Ovary (tissue), 10 donors: ENCODE measurements at places on chromosomes 6 and 20. TPM values are rescaled to one million over a fixed set of nuclear protein-coding genes. Genes with fewer than 3 reads are reported as not detected.

- no peak overlapping the region for H3K27ac ChIP-seq
- no peaks in the 10 kb centered on the region for H3K4me1 ChIP-seq
- no peaks in the 10 kb centered on the region for H3K36me3 ChIP-seq
- no peak overlapping the region for H3K4me3 ChIP-seq
- no peaks in the 10 kb centered on the region for H3K27me3 ChIP-seq
These were observed 8.0 kb downstream of the DACT2 start for GRCh38 chr6:168311410-168312124.

DNA sequence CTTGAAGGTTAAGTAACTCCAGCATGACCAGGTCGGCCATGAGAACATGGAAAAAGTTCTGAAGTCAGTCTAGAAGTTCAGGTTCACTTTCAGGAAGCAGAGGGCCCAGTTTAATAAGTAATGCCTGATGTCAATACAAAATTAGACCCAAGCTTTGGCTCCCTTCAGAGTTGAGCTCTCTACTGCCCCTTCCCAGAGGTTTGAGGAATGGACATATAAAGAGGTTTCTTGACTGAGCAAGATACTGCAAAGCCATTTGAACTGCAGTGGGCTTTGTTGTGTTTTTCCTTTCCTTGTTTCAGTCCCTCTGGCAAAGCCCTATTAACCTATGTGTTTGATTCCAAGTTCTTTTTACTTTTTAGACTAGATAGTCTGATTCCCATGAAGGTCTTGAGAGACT lies 97.8 kb upstream of the PREP start:
- H3K27me3 ChIP-seq = no peaks in the 10 kb centered on the region
- H3K4me3 ChIP-seq = no peak overlapping the region
- no peaks in the 10 kb centered on the region for H3K4me1 ChIP-seq
- H3K36me3 ChIP-seq = no peaks in the 10 kb centered on the region

GRCh38 chr6:2410656-2411380 lies 165.4 kb upstream of the GMDS start:
- no peaks in the 10 kb centered on the region for H3K27me3 ChIP-seq
- no peak for DNase-seq
- no peaks in the 10 kb centered on the region for H3K36me3 ChIP-seq
- no peak overlapping the region for H3K4me3 ChIP-seq
- no peak overlapping the region for H3K27ac ChIP-seq

FAM83C gene
- total RNA-seq = not detected

DNA sequence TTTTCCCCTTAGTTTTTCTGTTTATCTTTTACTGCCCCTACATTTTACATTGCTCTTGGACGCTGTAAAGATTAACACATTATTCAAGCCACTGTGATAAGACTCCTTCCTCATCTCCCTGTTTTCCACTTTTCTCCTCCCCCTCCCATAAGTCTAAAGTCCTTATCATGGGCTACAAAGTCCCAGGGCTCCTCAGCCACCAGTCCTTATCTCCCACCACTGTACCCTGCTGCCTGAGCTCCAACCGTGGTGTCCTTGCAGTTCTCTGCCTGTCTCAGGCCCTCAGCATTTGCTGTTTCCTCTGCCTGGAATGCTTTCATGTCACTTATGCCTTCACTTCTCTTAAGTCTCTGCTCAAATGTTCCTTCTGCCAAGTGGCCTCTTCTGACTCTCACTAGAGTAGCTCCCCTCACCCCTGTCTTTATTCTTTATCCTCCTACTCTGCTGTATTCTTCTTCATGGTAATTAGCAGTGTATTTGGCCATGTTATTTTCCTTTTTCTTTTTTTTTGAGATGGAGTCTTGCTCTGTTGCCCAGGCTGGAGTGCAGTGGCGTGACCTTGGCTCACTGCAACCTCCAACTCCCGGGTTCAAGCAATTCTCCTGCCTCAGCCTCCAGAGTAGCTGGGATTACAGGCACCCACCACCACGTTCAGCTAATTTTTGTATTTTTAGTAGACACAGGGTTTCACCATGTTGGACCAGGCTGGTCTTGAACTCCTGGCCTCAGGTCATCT lies 10.8 kb upstream of the LATS1 start:
- no peak overlapping the region for H3K4me3 ChIP-seq
- H3K4me1 ChIP-seq = no peaks in the 10 kb centered on the region
- H3K36me3 ChIP-seq = no peaks in the 10 kb centered on the region
- H3K27me3 ChIP-seq = no peaks in the 10 kb centered on the region
- no peak overlapping the region for H3K27ac ChIP-seq

CYP39A1 gene
- 13.2 TPM for total RNA-seq

DNA sequence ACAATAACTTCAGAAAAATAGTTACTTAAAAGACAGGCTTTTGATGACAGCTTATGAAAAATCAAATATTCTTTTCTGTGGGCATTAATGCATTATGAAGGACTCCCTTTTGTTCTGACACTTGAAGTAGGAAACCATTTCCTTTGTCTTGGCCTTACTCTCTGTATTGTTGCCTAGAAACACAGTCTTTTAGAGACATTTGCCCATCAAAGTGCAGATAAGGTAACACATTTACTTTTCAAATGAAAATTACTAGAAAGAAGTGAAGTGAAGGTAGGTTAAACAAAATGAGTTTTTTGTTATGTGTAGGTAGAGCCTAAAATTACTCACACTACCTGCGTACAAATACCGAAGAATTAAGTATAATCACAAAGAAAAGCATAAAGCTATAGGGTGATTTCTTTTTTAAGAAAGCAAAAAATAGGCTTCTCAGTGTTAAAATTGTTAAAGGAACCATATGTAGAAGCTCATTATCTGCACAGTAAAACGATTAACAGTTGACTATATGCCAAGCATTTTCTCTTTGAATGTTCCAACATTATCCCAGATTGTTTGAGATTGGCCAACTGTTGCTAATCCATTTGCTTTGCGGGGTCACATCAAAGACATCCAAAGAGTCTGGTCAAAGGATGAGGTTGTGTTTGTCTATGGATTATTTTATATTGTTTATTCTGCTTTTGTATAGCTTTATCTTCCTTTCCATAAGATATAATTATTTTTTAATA lies 542.0 kb upstream of the RNF217 start:
- no peaks in the 10 kb centered on the region for H3K36me3 ChIP-seq
- H3K27ac ChIP-seq = no peak overlapping the region
- no peak for DNase-seq
- no peaks in the 10 kb centered on the region for H3K27me3 ChIP-seq
- H3K4me1 ChIP-seq = no peaks in the 10 kb centered on the region

- H3K4me1 ChIP-seq = peaks cover 5% of the 10 kb centered on the region
- H3K27ac ChIP-seq = peak within 1 kb of the TSS; percentile 94
- peak; percentile 80 for DNase-seq
- H3K4me3 ChIP-seq = peak within 1 kb of the TSS; percentile 88
- H3K27me3 ChIP-seq = no peaks in the 10 kb centered on the region
These were observed at the start of gene BTBD9 for GRCh38 chr6:38639498-38640215. TSS of gene BTBD9 (minus strand) at chr6:38639929.

- H3K4me3 ChIP-seq = no peak overlapping the region
- H3K4me1 ChIP-seq = no peaks in the 10 kb centered on the region
- DNase-seq = no peak
- H3K27me3 ChIP-seq = no peaks in the 10 kb centered on the region
- H3K27ac ChIP-seq = no peak overlapping the region
These were observed 1062.0 kb downstream of the HACE1 start for GRCh38 chr6:103797738-103798137.

DNA sequence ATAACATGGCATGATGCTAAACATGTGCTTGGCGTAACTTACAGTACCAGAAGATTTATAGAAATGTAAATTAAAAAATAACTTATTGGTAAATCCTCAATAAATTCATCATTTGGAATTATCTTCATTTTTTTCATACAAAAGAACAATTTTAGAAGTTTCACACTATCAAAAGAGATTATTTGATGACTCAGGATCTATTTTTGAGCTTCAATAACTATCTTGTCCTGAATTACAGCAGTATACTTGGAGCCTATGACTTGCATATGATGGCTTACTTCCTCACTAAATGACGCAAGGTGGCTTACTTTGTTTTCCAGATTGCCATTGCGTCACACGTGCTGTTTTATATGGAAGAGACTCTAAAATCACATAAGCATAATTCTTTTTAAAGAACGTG lies 49.2 kb downstream of the KHDRBS2 start:
- no peaks in the 10 kb centered on the region for H3K27me3 ChIP-seq
- no peak for DNase-seq
- no peak overlapping the region for H3K4me3 ChIP-seq
- H3K36me3 ChIP-seq = no peaks in the 10 kb centered on the region
- no peak overlapping the region for H3K27ac ChIP-seq

DNA sequence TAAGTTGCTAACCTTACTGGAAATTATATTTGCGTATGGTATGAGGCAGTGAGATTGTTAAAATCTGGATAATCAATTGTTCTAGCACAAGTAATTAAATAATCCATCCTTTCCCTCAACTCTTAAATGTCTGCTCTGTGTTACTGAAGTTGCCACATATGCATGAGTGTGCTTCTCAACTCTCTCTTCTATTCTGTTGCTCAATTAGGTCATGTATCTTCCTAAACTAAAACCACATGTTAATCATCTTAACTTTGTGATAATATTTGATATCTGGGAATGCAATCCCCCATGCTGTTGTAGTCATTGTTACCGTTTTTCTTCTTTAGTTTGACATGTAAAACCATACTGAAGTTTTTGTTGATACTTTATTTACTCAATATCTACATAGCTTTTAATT lies 63.5 kb upstream of the STMND1 start:
- H3K4me3 ChIP-seq = no peak overlapping the region
- DNase-seq = no peak
- H3K36me3 ChIP-seq = no peaks in the 10 kb centered on the region
- no peaks in the 10 kb centered on the region for H3K4me1 ChIP-seq
- no peaks in the 10 kb centered on the region for H3K27me3 ChIP-seq

DNA sequence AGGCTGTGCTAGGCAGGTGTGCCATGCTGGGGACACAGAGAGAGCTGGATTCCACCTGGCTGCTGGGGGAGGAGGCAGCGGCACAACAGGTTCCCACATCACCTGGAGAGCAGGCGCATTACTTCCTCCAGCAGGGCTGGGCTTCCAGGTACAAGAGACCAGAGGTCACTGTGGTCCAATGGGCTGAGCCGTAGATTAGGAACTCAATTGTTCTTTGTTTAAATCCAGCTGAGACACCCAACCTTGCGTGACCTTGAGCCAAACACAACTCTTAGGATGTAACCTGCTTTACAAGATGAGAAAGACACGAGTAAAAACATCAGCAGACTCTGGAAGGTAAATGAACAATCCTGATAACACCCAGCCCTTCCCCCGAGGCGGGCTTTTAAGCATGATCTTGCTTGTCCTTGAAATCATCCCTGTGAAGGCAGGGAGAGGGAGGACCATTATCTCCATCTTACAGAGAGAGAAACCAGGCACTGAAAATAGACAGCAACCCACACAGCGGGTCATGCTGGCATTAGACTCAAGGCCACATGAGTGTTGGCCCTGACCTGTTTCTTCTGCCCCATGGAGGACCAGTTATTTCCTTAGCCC lies 216.5 kb upstream of the RREB1 start:
- no peaks in the 10 kb centered on the region for H3K27me3 ChIP-seq
- no peaks in the 10 kb centered on the region for H3K36me3 ChIP-seq
- peak; percentile 35 for DNase-seq
- peak overlapping the region; percentile 78 for H3K27ac ChIP-seq
- peaks cover 16% of the 10 kb centered on the region for H3K4me1 ChIP-seq
- H3K4me3 ChIP-seq = no peak overlapping the region

QKI gene
- total RNA-seq = 105 TPM

DNA sequence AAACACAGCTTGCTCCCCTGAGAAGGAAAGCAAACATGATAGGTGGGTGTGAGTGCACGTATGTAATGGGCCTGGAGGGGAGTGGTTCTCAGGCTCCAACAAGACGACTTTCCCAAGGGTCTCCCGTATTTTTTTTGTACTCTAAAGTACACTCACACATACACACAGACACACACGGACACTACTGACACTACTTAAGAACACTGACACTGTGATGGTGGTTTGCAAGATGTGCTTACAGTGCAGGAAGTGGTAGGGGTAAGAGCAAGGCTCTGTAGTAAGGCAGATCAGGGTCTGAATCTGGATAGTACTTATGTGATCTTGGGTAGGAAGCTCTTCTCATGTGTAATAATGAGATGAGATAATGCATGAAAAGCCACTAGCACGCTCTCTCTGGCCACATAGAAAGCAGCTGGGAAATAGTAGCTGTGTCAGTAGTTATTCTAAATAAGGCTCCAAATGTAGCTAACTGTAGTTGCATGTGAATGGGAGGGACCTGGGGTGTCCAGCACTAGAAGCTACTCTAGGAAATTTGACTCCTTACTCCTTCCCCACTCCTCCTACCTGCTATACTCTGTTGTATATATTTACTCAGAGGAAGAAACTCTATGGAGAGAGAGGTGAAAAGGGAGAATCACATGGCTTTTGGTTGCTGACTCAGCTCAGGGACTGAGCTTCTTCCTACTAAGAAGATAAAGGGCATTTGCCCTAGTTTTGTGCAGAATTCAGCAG lies 8.4 kb upstream of the ZBTB24 start:
- H3K4me3 ChIP-seq = no peak overlapping the region
- H3K27ac ChIP-seq = no peak overlapping the region
- no peaks in the 10 kb centered on the region for H3K4me1 ChIP-seq
- H3K36me3 ChIP-seq = no peaks in the 10 kb centered on the region
- H3K27me3 ChIP-seq = no peaks in the 10 kb centered on the region

TBXT gene
- total RNA-seq = not detected

GRCh38 chr6:166567107-166567506 lies 19.4 kb downstream of the RAMACL start:
- H3K27me3 ChIP-seq = no peaks in the 10 kb centered on the region
- H3K36me3 ChIP-seq = no peaks in the 10 kb centered on the region
- H3K4me3 ChIP-seq = no peak overlapping the region
- no peak for DNase-seq
- H3K27ac ChIP-seq = no peak overlapping the region
- no peaks in the 10 kb centered on the region for H3K4me1 ChIP-seq

HSPA1L gene
- total RNA-seq = 6.1 TPM

DNA sequence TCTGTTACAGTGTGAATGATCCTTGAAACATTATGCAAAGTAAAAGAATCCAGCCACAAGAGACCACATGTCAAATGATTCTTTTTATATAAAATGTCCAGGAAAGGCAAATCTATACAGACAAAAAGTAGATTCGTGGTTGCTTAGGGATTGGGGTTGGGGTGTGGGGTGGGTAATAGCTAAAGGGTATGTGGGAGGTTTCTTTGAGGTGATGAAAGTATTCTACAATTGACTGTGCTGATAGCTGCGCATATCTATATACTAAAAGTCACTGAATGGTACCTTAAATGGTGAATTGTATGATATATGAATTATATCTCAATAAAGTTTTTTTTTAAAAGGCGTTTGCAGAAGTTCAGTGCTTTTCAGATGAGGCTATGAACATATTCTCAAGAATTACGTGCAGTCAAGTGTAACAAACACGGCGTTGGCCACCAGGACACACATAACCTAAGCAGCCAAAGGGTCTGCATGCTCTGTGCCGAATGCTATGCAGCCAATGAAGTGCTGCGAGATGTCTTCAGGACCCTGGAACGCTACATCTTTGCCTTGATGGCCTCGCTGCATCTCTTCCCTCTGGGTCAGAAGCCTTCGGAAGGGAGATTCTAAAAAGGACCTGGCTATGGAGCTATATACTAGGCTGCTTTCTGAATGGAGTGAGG lies 96.9 kb downstream of the SCML4 start:
- H3K27ac ChIP-seq = no peak overlapping the region
- H3K27me3 ChIP-seq = no peaks in the 10 kb centered on the region
- H3K4me1 ChIP-seq = no peaks in the 10 kb centered on the region
- no peak for DNase-seq

DSP gene
- total RNA-seq = 4.7 TPM

GRCh38 chr6:36136034-36136433 lies 5.7 kb downstream of the MAPK13 start:
- no peak overlapping the region for H3K27ac ChIP-seq
- no peak for DNase-seq
- H3K36me3 ChIP-seq = no peaks in the 10 kb centered on the region
- no peaks in the 10 kb centered on the region for H3K27me3 ChIP-seq
